ENCODE measurements at places on chromosomes 13 and 19. TPM values are rescaled to one million over a fixed set of nuclear protein-coding genes. Genes with fewer than 3 reads are reported as not detected.
A peak's percentile ranks its signal among the peaks of the same experiment; 100 is the strongest.

- DNase-seq: no peak
Observed at GRCh38 chr13:97568850-97569249, 134.9 kb downstream of the RAP2A start.

CLDND2 gene
- total RNA-seq: 0.46 TPM

HCN2 gene
- total RNA-seq: 4.1 TPM

CNOT3 gene
- total RNA-seq: 17.6 TPM

DNA sequence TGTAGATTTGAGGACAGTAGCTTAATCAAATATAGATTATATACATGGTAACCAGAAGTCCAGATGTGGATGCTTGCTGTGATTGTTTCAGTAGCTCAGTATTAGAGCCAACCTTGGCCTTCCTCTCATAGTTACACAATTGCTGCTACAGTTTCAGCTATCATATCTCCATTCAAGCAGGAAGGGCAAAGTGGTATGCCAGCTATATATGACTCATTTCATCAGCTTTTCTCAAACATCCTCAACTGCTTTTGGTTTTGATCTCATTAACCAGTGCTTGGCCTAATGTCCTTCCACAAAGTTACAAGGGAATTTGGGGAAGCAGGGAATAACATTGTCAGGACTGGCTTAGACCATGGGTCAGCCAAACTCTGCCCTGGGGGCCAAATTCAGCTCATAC is 73.0 kb upstream of the MAB21L1 start:
- no peak for DNase-seq

MTUS2 gene
- 118 TPM for total RNA-seq

- DNase-seq: no peak
Observed at GRCh38 chr13:30743319-30744055, 8.1 kb downstream of the ALOX5AP start.

CD79A gene
- not detected for total RNA-seq

- no peak for DNase-seq
Observed at GRCh38 chr13:27607125-27607524, 13.2 kb downstream of the LNX2 start.

KLK7 gene
- total RNA-seq: not detected

GRCh38 chr19:43773725-43774102 is 7.1 kb downstream of the KCNN4 start:
- DNase-seq: no peak

- DNase-seq: no peak
Observed at GRCh38 chr19:55275851-55276719, 3.8 kb downstream of the HSPBP1 start.

GRCh38 chr13:47289567-47289966 is 392.7 kb upstream of the HTR2A start:
- DNase-seq: no peak

DOCK6 gene
- total RNA-seq: 32.0 TPM

DNA sequence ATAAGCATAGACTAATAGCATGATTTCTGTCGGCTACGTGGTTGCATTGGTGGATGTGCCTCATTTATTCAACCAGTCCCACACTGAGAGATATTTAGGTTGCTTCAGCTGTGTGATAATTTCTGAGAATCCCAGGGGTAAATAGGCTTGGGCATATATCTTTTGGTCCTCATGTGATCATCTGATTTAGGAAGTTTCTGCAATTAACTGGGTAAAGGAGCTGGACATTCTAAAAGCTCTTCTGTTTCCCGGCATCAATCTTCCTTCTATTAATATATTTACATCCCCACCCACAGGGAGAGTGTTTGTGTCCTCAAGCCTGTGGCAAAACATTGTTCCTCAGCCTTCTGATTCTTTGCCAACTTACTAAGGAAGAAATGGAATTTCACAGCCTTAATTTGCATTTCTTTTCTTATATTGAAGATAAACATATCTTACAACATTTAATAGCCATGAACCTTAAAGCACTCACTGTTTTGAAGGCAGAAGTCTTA is 431.6 kb downstream of the RFC3 start:
- DNase-seq: no peak

- DNase-seq: no peak
Observed at GRCh38 chr13:30142486-30143211, 164.7 kb downstream of the KATNAL1 start.

DNA sequence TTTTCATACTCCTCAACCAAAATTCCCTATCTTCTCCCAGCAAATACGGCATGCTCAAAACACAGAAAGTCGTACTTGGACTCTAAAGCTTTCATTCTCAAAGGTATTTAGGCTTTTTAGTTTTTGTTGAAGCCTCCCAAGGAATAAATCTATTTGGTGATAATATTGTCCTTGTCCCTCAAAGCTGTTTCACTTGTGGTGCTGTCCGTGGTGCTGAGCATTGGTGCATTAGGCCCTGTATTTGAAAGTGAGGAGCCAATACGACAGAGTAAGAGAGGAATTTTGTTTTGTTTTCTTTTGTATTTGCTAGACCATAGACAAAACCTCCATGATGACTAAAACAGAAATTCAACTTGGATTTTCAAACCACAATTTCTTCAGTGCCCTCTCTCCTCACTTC is 3.2 kb upstream of the LGALS13 start:
- no peak for DNase-seq

GRCh38 chr13:20482275-20482761 is 43.3 kb downstream of the CRYL1 start:
- no peak for DNase-seq

GRCh38 chr19:46159418-46160232 is 11.6 kb downstream of the IGFL2 start:
- no peak for DNase-seq

ZNF790 gene
- total RNA-seq: 9.8 TPM

- DNase-seq: no peak
Observed at GRCh38 chr13:39038569-39039030, 344 bp downstream of the NHLRC3 start.

FAAP24 gene
- total RNA-seq: 0.75 TPM

- no peak for DNase-seq
Observed at GRCh38 chr13:100657881-100658315, 16.7 kb downstream of the TMTC4 start.

DNA sequence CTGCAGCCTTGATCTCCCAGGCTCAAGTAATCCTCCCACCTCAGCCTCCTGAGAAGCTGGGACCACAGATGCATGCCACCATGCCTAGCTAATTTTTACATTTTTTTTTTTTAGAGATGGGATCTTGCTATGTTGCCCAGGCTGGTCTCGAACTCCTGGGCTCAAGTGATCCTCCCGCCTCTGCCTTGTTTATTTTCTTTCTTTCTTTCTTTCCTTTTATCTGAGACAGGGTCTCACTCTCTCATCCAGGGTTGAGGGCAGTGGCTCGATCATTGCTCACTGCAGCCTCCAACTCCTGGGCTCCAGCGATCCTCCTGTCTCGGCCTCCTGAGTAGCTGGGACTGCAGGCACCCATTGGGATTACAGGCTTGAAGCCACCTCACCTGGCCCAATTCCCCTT is 3.8 kb upstream of the GNG7 start:
- no peak for DNase-seq

NLRP11 gene
- total RNA-seq: not detected

DNA sequence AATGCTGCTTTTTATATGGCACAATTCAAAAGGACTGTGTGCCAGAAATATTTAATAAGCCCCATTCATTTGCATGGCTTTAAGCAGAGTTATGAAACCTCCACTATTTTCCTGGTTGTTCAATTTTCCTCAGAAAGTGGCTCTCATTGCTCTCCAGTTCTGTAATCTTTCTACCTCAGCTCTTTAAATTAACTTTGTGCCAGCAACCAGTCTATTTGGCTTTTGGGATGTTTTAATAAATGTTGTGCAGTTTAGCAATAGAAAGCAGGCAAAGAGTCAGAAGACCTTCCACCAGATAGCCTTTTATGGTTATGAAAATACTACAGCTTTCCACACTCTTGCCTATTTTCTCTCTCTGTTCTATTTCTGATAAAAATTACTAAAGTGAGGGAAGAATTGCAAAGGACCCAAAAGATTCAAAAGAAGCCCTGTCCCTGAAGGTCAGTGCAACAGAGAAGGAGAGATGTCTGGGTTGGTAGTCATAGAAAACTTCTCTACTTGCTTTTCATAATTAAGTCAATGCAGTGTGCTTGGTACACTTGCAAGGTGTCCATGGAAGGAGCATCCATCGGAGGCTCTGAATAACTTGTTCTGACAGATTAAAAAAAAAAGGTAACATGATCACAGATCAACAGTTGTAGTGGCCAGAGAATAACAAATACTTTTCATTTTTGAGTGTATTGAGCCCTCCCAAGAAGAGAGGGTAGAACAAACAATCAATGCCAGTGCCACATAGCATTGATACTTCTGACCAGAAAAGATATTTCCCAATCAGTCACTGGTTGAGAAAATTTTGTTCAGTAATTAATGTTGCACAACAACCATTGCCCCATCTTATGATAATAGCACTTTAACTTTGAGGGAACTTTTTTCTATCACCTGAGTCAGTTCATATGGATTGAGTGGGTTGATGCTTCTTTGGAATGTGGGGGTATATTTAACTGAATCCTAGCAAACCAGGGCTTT is 48.4 kb upstream of the SPRY2 start:
- no peak for DNase-seq

GRCh38 chr13:40345654-40346372 is 320.6 kb downstream of the FOXO1 start:
- peak; percentile 52 for DNase-seq

- no peak for DNase-seq
Observed at GRCh38 chr13:43865892-43866291, 13.6 kb downstream of the CCDC122 start.

KLK2 gene
- not detected for total RNA-seq

ZNF570 gene
- 6.7 TPM for total RNA-seq

FLT1 gene
- 42.0 TPM for total RNA-seq

- no peak for DNase-seq
Observed at GRCh38 chr13:32472194-32472621, 44.3 kb upstream of the N4BP2L1 start.

All from Right ventricle myocardium superior (tissue), 1 donor.